ENCODE measurements at places on chromosomes 3 and 15. TPM values are rescaled to one million over a fixed set of nuclear protein-coding genes. Genes with fewer than 3 reads are reported as not detected.

DNA sequence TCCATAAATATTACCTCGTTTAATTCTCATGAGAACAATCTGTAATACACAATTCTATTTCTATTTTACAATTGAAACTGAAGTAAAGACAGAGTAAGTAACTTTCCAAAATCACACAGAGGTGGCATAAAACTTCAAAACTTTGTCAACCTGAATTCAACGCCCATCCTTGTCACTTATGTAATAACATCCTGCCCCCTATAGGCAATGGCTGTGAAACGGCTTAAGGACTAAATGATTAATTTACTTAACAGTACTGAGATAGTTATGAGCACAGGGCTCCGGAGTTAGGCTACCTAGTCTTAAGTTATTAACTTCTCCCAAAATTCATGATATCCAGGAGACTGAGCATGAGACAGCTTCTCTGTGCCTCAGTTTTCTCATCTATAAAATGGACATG, 293.1 kb upstream of the CHRM5 start:
- no peak for DNase-seq

DNA sequence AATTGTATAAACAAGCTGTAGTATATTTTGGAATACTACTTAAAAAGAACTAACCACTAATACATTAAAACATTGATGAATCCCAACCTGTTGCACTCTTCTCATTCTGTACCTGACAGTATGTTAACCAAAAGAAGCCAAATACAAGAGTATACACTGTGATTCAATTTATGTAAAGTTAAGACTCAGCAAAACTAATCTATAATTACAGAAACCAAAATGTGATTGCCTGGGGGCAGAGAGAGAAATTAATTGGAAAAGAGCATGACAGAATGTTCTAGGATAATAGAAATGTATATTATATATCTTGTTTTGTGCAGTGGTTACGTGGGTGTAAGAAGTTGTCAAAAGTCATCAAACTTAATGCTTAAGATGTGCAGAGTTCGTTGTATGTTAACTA, 31.1 kb downstream of the PIK3CA start:
- DNase-seq = no peak

DNA sequence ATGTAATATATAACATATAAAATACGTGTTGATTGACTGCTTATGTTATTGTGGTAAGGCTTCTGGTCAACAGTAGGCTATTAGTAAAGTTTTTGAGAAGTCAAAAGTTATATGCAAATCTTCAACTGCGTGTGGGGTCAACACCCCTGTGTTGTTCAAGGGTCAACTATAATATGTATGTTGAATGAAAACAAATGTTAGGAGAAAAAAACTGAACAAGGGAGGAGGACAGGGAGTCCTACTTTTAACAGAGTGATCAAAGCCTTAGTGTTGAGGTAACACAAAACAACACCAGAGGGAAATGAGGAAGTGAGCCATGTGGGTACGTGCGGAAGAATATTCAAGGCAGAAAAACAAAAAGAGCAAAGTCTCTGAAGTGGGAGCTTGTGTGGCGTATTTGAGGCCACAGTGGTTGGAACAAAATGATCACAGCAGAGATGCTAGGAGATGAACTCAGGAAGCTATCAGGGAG, 62.5 kb downstream of the SFMBT1 start:
- DNase-seq = no peak

- no peak for DNase-seq
These were observed 441.5 kb upstream of the ARHGEF26 start for GRCh38 chr3:153679714-153680113.

- DNase-seq = no peak
These were observed 39.3 kb upstream of the USP3 start for GRCh38 chr15:63465104-63465503.

ARGFX gene
- not detected for total RNA-seq

DNA sequence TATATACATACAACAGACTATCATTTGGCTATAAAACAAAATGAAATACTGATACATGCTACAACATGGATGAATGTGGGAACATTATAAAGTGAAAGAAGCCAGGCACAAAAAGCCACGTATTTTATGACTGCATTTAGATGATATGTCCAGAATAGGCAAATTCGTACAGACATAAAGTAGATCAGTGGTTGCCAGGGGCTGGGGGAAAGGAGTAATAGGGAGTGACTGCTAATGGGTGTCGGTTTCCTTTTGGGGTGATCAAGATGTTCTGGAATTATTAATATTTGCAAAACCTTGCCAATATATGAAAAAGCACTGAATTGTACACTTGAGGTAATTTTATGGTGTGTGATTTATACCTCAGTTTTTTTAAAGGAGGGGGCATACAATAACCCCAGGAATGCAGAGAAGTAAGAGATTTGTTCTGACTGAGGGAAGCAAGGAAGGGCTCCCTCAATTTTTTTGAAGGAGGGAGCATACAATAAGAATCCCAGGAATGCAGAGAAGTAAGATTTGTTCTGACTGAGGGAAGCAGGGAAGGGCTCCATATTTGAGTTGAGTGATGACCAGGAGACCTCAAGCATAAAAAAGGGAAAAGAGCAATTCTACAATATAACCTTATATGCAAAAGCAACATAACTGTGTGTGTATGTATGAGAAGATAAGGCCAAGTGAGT, 6.2 kb downstream of the PSMD6 start:
- DNase-seq = no peak

ZNF385D gene
- 0.79 TPM for total RNA-seq

CAPN7 gene
- total RNA-seq = 30.2 TPM

FBXO45 gene
- total RNA-seq = 22.7 TPM

- no peak for DNase-seq
These were observed 7.6 kb upstream of the VGLL3 start for GRCh38 chr3:86998569-86998968.

GRCh38 chr3:43180694-43181093, 74.8 kb upstream of the POMGNT2 start:
- no peak for DNase-seq

GRCh38 chr3:127140501-127141460, 52.1 kb upstream of the PRR23E start:
- no peak for DNase-seq

- no peak for DNase-seq
These were observed 672.2 kb downstream of the DIPK2A start for GRCh38 chr3:144643771-144644198.

IMP3 gene
- total RNA-seq = 75.6 TPM

USP4 gene
- 27.8 TPM for total RNA-seq

GRCh38 chr15:29914511-29914926, 92.3 kb upstream of the TJP1 start:
- DNase-seq = no peak

GAP43 gene
- not detected for total RNA-seq

DNA sequence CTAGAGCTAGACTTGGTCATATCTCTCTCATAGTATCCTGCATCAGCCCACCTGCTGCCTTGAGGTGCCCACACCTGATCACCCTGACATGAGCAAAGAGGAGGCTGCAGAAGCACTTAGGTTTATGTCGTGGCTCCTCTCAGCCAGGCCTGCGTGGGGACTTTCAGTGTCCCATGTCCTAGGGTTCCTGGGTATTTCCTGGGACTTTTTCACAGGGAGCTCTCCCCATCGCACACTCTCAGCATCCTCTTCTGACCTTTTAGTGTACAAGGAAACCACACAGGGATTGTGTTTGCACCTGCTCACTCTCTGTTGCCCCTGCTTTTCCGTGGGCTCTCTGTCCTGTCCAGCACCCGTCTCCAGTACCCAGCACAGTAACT, 61.4 kb downstream of the ARNT2 start:
- no peak for DNase-seq

- no peak for DNase-seq
These were observed 43.2 kb downstream of the KLHL25 start for GRCh38 chr15:85751291-85752123.

DNA sequence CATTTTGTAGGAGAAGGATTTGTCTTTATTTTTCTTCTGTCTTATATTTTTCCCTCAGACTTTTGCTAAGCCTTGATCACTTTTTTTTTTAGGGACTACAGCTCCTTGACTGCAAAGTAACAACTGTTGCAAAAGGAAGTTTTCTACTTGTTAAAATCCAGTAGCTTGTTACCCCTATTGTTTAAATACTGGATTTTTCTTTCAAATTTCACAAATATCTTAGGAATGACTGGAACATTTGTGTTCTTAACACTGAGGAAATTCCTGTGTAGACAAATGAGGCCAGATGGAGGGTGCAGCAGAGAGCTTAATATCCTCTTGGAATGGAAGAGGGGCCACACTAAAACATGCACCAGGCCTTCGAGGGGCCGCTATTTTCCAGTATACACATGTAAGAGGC, 3.2 kb upstream of the PGPEP1L start:
- DNase-seq = no peak

TIGIT gene
- total RNA-seq = not detected

GRCh38 chr15:31217067-31217466, 109.6 kb upstream of the KLF13 start:
- DNase-seq = no peak

GRCh38 chr3:66390013-66390412, 110.8 kb downstream of the LRIG1 start:
- DNase-seq = no peak

TGM5 gene
- total RNA-seq = not detected

GRCh38 chr3:10944866-10945265, 47.7 kb upstream of the SLC6A1 start:
- DNase-seq = no peak

MYO5C gene
- 6.9 TPM for total RNA-seq

DNA sequence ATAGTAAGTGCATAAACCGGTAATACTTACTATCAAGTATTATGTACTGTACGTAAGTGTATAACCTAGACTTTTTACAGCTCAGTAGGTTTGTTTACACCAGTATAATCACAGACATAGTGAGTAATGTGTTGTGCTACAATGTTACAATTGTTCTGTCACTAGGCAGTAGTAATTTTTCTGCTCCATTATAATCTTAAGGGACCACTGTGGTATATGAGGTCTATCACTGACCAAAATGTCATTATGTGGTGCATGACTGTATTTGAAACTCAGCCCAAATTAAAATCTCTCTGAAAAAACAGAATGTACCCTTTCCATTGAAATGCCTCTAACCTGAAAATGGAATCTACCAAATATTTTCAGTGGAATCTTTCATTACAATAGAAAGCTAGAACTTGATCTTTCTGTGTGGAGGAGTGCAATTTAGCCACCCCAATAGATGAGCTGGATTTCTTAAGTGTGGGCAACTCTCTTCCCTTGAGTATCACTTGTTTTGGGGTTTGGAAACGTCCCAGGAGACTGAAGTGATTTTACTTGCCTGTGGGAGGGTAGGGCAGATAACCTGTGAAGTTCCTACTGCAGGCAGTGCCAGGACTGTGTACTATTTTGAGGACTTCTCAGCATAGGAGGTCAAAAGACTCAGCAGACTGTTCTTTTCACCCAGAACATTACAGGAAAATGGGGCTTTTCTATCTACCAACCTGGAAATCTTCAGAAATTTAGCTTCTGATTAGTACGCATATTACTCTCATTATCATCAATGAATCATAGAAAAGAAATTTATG, 50.9 kb downstream of the FAM98B start:
- no peak for DNase-seq

GRCh38 chr15:33064878-33065277, 129.6 kb downstream of the FMN1 start:
- no peak for DNase-seq

- no peak for DNase-seq
These were observed 62.9 kb upstream of the SPRED1 start for GRCh38 chr15:38189671-38190295.

GRCh38 chr3:108153451-108153981, 62.7 kb upstream of the CD47 start:
- no peak for DNase-seq

- DNase-seq = no peak
These were observed 250.3 kb downstream of the MAGI1 start for GRCh38 chr3:65788461-65788860.

GRCh38 chr15:75542386-75542797, 36.7 kb downstream of the PTPN9 start:
- DNase-seq = no peak

GRCh38 chr15:58755350-58755749, 5.8 kb upstream of the ADAM10 start:
- no peak for DNase-seq

DNA sequence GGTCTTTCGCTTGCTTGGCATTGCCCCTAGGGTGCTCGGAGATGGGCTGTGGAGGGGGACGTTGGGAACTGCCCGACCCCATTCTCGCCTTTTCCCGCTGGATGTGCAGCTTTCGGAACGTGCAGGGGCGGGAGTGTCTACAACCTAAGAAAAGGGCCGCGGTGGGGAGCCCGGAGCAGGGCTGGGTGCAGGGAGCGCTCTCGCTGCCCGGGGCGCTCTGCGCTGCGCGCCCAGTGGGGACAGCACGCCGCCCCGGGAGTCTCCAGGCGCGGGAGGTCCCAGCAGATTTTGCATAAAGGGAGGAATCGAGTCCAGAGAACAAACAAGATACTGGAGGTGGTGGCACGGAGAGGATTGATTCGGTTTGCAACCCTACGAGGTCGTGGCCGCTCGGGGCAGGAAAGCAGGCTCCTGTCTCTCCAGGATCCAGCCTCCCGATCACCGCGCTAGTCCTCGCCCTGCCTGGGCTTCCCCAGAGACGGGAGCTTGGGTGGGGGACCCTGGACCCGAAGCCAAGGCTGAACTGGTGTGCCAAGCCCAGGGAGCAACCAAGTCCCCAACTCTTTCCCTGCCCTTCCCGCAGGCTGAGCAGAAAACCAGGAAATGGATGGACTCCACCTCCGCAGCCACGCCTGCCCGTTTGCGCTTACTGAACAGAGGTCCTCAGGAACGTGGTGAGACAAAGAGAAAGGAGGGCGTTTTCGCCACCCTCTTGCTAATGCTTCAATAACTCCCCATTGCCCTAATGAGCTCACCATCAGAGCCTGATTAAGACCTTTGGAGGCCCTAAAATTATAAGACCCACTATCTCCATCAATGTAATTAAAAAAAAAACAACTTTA, 59.7 kb downstream of the NOX5 start:
- DNase-seq = no peak

HTR3E gene
- not detected for total RNA-seq

FAM107A gene
- total RNA-seq = 9.6 TPM

DNA sequence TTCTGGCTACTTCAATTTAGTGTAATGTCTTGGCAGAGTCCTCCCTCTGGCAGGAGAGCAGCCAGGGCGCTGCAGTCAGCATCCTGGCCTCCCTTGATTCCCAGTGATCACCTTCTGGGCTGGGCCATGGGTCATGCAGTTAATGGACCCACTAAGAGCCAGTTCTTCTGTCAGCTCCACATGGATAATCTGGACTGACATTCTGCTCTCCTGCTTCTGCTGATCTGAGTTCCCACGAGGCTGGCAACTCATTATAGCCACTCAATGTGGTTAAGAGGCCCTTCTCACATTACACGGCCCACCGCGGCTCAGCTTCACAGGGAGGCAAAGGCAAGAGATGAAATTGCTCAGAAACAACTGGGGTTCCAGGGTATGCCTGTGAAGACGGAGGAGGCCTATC, 94.0 kb downstream of the WDR76 start:
- DNase-seq = no peak
